Effector CD8-positive, alpha-beta T cell (primary cell): ENCODE measurements at places on chromosomes 1 and 21.
A peak's percentile ranks its signal among the peaks of the same experiment; 100 is the strongest.

GRCh38 chr1:159077120-159077961 lies 775 bp upstream of the AIM2 start:
- no peak for DNase-seq

GRCh38 chr1:98661544-98662355 lies at the start of gene SNX7:
Gene SNX7, plus strand, starts transcription at chr1:98661721. Its CDS starts 11 bp downstream, at chr1:98661732.
- no peak for DNase-seq

GRCh38 chr1:8987881-8988617 lies 38.2 kb downstream of the SLC2A7 start:
- DNase-seq = peak; percentile 64

GRCh38 chr1:1110561-1110971 lies 5.3 kb downstream of the C1orf159 start:
- no peak for DNase-seq

DNA sequence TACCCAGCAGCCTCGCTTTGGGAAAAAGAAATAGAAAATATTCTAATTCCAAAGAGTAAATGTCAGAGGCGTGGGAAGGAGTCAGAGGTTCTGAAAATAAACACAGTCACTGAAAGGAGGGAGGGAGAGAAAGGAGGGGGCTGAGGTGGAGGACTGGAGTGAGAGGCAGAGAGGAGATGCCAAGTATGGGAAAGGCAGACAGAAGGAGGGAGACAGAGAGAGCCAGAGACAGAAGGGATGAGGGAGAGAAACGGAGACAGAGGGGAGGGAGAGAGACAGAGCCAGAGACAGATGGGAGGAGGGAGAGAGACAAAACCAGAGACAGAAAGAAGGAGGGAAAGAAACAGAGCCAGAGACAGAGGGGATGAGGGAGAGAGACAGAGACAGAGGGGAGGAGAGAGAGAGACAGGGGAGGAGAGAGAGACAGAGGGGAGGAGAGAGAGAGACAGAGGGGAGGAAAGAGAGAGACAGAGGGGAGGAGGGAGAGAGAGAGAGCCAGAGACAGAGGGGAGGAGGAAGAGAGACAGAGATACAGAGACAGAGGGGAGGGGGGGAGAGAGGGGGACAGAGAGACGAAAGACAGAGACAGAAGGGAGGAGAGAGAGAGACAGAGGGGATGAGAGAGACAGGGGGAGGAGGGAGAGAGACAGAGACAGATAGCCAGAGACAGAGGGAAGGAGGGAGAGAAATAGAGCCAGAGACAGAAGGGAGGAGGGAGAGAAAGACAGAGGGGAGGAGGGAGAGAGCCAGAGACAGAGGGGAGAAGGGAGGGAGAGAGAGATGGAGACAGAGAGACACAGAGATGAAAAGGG lies 525.5 kb downstream of the MATN1 start:
- DNase-seq = no peak

DNA sequence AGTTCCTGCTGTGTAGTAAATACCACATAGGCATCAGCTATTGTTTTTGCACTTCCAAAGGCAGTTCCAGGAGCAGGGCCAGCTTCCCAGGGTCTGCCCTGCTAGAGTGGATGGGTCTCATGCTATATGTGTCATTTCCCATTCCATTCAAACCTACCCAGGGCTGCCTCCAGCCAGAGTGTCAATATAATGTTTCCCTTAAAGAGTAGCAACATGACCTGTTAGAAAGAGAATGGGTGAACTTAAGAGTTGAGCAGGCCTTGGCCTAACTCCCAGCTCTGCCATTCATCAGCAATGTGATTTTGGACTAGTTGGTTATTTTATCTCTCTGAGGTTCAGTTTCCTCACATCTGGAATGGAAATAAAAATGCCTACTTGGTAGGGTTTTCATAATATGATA lies 44.9 kb downstream of the RAB3B start:
- no peak for DNase-seq

DNA sequence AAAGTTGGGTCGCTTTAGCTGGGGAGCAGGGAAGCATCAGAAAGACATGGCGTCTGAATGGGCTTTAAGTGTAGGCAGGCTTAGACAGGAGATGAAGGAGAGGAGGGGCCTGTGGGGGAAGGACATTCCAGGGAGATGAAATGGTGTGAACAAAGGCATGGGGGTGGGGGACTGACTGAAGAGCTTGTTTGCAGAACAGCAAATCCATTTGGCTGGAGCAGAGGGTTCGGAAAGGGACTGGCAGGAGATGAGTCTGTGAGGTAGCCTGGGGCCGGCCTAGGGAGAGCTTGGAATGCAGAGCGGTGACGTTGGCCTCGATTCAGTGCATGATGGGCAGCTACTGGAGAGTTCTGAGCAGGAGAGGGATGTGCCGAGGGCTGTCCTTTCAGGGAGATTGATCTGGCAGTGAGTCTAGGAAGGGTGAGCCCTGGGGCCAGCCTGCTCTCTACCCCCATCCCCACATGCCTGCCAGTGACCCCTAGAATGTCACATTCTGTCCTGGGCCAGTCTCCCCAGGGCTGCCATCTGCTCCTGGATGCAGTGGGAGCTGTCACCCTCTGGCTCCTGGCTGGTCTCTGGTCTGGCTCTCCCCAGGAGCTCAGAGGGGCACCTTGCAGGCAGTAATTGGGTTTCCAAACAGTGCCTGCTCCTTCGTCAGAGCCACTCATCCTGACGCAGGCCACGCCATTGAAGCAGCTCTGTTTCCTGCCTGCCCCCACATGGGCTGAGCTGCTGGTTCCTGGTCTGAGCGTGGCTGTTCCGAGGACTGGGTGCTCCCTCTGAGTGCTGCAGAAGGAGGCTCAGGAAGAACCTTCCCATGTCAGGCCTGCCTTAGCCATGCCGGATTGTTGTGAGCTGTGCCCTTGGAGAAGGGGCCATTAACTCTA lies 22.3 kb upstream of the TMEM222 start:
- no peak for DNase-seq

DNA sequence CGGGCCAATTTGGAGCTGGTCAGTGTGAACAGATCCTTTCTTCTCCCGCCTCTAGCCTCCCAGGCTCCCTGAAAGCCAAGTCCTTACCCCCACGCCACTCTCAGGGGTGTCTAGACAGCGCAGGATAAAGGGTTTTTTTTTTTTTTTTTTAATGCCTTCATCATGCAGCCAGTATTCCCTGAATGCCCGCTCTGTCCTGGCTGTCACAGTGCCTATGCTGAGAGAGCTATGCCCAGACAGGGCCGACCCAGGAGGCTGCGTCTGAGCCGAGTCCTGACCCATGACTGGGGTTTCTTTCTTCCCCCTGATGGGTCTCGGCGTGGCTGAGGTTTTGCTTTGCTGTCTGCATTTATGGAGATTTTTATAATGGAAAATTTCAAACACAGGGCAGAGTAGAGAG lies 18.3 kb downstream of the SPSB1 start:
- no peak for DNase-seq

DNA sequence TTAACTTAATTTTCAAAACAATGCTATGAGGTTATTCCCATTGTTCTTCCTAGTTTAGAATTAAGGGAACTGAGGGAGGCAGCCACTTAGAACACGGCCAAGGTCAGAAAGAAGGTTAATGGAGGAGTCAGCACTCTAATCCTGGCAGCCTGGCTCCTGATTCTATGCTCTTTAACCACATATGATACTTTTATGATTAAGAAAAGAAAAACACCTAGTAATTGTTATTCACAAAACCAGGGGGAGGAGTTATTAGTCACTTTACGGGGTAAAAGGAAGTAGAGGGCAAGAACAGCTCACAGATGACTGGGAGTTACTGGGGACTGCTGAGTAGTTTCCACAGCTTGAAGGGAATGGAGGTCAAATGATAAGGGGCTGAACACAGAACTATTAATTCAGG lies 38.6 kb downstream of the GADD45A start:
- no peak for DNase-seq

DNA sequence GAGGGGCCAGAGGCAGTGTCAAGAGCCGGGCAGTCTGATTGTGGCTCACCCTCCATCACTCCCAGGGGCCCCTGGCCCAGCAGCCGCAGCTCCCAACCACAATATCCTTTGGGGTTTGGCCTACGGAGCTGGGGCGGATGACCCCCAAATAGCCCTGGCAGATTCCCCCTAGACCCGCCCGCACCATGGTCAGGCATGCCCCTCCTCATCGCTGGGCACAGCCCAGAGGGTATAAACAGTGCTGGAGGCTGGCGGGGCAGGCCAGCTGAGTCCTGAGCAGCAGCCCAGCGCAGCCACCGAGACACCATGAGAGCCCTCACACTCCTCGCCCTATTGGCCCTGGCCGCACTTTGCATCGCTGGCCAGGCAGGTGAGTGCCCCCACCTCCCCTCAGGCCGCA lies at the start of gene BGLAP:
Gene BGLAP (plus strand): TSS at position 259 of the 400 bp plus-strand sequence. CDS start 48 bp downstream, at position 307.
- no peak for DNase-seq

- no peak for DNase-seq
These were observed 1125.4 kb upstream of the TMPRSS15 start for GRCh38 chr21:19529031-19529430.

DNA sequence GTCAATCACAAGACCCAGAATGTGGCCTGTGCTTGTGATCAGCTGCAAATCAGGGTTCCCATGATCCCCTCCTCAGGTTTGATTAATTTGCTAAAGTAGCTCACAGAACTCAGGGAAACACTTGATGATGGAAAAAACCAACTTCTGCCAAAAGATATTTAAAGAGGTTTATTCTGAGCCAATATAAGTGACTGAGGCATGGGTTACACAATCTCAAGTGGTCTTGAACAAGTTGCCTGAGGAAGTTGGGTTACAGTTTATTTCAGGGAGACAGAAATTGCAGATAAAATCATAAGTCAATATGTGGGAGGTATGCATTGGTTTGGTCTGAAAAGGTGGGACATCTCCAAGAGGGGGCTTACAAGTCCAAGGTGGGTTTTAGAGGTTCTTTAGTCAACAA lies 243.1 kb downstream of the S1PR1 start:
- no peak for DNase-seq

GRCh38 chr1:16718908-16719533 lies 21.3 kb upstream of the RNU1-4 start:
- no peak for DNase-seq

GRCh38 chr21:34336756-34337391 lies 26.9 kb upstream of the KCNE2 start:
- DNase-seq = no peak

- no peak for DNase-seq
These were observed 48.4 kb downstream of the ADAMTS5 start for GRCh38 chr21:26918323-26919079.

DNA sequence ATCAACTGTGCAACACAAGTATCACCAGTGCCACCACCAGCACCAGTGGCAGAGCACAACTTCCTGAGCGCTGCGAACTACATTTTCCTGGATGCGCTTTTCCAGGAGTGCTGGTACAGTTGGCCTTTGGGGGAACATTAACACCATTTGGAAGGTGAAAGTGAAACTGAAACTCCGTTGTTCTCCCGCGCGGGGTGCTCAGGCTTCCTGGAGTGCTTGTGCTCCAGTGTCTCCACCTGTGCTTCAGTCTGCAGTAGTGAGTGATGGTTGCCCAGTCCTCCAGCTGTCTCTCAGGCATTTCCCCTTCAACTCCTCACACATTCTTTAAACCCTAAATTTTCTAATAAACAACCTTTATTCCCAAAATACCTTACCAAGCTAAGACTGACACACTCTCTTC lies 187.8 kb downstream of the LRRIQ3 start:
- DNase-seq = no peak

DNA sequence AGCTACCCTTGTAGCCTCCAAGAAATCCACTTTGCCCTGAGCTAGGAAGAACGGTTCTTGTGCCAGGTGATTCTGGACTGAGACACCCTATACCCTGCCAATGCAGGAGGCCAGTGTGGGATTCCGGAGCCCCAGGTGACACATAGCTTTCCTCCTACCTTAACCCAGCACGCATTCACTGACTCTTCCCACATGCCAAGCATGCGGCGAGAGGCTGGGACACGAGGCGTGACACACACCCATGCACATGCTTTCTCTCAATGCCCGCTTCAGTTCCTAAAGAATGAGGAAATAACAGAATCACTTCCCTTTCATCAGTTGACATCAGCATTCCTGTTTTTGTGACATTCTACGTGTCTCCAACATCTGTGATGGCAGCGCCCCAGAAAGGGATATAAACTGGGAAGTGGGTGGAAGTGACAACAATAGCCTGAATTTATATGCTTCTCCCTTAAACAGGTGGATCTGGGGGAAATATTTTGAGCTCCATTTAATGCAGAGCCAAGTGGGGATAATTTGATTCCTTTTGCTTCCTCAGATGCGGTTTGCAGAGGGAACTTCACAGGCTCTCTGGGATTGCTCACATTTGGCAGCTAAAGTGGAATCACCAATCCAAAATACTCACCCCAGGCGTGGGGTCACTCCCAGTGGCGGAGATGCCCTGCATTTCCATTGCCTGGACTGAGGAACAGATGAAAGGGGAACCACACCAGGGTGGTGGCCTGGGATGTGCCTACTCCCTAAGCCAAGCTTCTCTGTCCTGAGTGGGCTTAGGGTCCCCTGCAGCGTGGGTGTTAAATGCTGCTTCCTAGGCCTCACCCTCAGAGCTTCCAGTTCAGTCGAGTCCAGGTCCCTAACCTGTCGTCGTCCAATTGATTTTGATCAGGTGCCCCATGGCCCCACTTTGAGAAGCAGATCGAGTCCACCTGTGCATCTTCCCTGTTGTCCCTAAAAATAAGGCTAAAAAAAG lies 445.1 kb downstream of the SIPA1L2 start:
- no peak for DNase-seq

DNA sequence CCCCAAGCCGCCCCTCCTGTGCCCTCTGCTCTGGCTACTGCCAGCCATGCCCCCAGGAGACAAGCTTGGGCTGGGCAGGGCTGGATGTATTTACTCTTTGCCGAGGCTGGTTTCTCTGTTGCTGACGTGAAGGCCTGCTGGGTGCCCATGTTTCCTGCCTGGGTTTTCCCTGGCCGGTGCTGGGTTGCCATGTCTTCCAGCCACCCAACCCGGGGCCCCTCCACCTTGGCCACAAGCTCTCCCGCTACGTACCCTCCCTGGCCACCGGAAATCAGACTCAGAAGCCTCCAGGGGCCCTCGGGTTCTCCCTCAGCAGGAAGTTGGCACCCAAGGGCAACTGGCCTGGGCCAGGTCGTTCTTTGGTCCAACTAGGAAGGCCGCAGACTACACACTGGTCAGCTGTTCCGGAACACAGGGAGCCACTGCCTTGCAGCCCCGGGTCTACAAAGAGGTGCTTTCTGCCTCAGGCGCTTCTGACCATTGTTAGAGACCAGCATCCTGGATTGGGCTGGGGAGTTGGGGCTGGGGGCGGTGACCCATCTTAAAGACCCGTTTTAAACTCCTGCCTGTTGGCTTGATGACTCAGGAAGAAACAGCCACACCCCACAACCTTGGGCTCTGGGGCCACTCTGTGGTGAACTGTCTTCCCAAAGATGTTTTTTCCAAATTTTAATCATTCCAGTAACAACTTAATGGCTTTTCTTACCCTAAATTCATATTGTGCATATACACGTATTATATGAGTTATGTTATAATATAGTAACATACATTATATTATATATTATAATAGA lies 71.2 kb upstream of the RUNX3 start:
- DNase-seq = no peak
